Activated CD8-positive, alpha-beta memory T cell treated with anti-CD3 and anti-CD28 coated beads, Interleukin-2, amount 10 ng/mL, durations not matched to agents 7 days and 5 days (primary cell): ENCODE measurements at places on chromosomes 7 and 10. TPM values are rescaled to one million over a fixed set of nuclear protein-coding genes. Genes with fewer than 3 reads are reported as not detected.

The DENND2A gene
- not detected for total RNA-seq

The PLEKHS1 gene
- total RNA-seq: not detected

The ADAM8 gene
- total RNA-seq: 142 TPM

The FBXL13 gene
- total RNA-seq: 0.18 TPM

The EPHB6 gene
- 7.5 TPM for total RNA-seq

The NEBL gene
- not detected for total RNA-seq

The ZNF248 gene
- total RNA-seq: 7.4 TPM

DNA sequence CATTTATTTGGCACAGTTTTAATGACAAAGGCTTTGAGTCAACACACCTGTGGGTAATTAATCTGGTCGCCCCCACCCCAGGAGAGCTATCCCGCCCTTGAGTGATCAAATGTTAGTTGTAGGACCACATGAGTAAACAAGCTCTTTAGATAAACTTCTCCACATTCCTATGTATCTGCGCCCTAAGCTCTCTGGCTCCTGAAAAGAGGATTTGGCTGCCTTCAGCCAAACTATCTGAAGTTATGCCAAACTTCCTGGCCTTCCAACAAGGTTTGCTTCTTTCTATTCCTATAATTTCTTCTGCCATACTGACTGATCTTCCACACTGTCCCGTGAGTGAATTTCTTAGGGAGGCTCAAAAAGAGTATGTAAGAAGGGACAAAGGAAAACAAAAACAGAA is 134.2 kb downstream of the RALA start:
- no peak for DNase-seq

- DNase-seq: no peak
These were observed 65.3 kb downstream of the OR13A1 start for GRCh38 chr10:45249978-45250693.

DNA sequence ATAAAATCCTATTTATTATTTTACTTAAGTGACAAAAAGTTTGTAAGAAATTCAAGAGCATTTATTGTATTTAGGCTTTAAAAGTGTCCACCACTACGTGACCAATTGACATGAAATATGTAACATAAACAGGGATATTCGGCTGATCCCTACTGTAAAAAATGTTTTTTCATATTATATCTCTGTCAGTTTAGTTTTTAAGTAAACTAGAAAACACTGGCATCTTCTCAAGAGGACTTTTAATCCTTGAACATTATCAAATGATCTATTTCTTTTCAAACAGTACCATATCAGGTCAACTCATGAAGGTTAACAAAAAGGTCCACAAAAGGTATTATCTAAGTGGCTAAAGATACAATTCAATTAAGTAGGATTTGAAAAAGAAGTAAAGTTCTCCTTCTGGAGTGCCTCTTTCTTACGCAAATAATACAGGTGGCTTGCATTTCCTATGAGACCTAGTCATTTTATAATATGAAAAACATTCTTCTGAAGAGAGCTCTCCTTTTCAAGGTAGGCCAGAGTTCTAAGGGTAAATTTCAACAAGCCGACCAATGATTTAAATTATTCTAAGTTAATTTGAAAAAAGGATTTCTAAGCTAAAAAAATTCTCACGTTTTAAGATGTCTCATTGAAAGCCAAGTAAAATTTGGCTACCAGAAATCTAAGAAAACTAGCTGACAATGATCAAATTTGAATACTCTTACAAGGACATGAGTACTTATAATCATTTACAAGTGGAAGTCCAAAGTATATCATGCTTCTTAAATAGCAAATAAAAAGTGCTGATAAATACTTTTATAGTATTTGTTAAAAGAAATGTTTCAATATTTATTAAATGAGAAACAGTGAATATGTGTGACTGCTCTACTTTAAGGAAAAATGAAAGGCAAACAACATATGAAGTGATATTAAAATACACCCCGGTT is 133.5 kb downstream of the NRBF2 start:
- no peak for DNase-seq

- no peak for DNase-seq
These were observed 18.5 kb downstream of the AGR2 start for GRCh38 chr7:16786257-16786656.

DNA sequence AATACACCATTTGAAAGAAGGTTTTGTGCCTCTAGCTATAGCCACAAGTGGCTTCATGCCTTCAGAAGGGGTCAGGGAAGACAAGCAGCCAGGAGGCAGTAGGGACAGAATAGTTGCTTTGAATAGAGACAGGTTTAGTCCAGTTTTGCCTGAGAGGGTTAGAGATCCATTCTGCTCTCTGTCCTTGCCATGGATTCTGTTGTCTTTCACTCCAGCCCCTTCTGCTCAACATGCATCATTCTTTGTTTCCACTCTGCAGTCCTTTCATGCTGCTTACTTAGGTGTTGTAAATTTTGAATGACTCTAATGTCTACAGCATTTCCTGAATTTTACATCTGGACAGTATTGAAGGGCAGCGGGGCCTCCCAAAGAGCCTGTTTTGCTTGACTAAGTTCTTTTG is 60.3 kb downstream of the CNTNAP2 start:
- no peak for DNase-seq

DNA sequence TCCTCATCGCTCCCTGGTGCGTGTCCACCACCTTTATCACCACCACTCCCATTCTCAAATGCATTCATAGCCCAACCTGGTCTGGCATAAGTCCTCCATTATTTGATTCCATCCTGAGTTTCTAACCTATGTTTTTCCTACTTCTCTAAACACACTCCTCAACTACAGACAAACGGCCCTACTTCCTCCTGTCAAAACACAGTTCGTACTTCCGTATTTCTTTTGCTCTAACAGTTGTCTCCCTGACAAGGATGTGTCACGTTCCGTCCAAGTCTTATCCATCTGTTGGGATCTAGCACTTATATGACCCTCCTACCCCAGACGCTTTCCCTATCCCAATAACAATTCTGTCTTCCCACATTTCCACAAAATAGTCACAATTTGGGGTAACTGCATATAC is 46.8 kb downstream of the DOCK4 start:
- DNase-seq: no peak

- DNase-seq: peak; percentile 40
These were observed 6.8 kb upstream of the EFCAB10 start for GRCh38 chr7:105587909-105588635.

- no peak for DNase-seq
These were observed 5.3 kb downstream of the FGF8 start for GRCh38 chr10:101770331-101771215.

DNA sequence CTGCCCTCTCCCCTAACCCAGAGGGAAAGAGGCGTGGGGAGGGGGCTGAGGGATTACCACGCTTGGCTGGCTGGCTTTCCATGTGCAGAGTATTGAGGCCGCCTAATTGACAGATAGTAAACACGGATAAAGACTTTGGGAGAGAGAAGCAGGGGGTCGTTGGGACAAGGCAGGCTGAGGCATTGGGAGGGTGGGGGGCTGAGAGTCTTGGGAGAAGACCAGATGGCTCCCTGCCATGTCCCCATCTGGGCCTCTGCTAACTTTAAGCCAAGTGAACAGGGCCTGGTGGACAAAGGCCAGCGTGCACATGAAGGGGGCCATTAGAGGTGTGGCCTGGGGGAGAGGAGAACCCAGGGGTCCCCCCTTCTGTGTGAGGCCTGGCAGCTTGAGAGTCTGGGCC is 55.4 kb upstream of the MXI1 start:
- DNase-seq: no peak
